Caki2 (cell line): ENCODE measurements at places on chromosomes 2 and 18. TPM values are rescaled to one million over a fixed set of nuclear protein-coding genes. Genes with fewer than 3 reads are reported as not detected.
A peak's percentile ranks its signal among the peaks of the same experiment; 100 is the strongest.

The TNS1 gene
- 0.61 and 0.68 TPM in 2 replicates for total RNA-seq

The ATRAID gene
- 284 and 308 TPM in 2 replicates for total RNA-seq

DNA sequence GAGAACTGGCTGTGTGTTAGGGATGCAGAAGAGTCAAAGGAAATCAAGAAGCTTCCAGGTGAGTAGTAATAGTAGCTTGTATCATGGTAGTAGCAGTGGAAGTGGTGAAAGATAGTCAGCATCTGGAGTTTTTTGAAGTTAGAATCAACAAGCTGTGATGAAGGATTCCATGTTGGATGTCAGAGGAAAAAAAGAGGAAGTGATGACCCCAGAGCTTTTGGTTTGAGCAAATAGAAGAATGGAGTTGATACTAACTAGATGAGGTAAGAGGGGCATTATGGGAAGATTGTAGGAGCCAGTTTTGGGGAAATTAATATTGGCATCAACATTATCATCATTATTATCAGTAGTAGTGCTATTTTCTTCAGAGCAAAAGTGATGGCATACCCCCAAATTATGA, 542.2 kb downstream of the XIRP2 start:
- no peak for DNase-seq

DNA sequence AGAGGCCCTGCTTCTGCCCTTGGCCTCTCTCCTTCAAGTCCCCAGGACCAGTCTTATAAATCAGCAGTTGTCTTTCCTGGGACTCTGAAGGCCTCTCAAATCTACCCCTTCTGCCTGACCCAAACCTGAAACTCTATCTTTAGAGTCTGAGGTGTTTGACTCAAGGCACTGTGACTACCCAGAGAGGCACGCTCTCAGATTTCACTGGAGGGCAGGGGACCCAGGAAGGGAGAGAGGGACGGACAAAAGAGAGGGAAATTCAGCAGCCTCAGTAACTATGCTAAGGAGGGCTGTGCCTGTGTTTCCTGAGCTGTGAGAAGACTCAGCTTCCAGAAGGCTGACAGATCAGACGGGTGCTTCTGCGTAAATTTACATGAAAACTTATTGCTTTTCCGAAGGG, 217.8 kb downstream of the HAUS1 start:
- DNase-seq, result peak; percentile 45

- DNase-seq, result peak; percentile 54
Observed at GRCh38 chr2:42095923-42096408, 48.1 kb downstream of the PKDCC start.

- DNase-seq, result no peak
Observed at GRCh38 chr2:221203856-221204255, 368.2 kb downstream of the EPHA4 start.
